GOT3 (cell line): ENCODE measurements at places on chromosomes 2 and 18.

DNA sequence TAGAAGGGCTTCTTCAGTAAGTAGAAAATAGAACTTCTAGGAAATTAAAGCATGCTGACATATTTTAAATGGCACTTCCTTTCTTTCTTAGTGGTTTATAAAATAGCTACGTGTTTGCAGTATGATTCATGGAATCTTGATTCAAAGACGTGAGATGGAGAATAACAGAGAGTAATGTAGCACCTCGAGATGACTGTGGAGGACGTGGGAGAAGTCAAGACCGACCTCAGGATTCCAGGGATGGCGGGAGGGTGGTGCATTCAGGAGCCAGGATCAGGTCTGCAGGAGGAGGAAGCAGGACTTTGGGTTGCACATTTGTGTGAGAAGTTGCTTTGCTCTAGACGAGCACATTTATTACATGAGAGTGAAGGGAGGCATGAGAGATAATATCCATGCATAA is 56.0 kb downstream of the DCDC2C start:
- DNase-seq = no peak

DNA sequence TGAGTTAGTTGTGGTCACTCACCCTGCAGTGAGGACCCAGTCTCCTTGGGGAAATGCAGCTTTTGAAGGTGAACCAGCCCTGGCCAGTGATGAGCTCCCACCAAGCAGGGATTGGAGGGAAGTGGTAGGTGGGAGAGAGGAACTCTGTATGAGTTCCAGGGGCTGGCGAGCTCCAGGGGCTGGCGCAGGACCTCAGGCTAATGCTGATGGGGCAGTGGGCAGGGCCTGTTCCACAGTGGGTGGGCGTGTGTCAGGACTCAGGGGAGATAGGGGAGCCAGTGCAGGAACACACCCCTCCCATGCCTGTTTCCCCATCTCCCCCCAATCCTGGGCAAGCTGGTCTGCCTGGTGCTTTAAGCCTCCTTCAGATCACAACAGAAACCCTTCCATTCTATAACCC is 208.4 kb downstream of the DYSF start:
- no peak for DNase-seq

GRCh38 chr2:232102380-232102779 is 140.9 kb downstream of the DIS3L2 start:
- no peak for DNase-seq

GRCh38 chr2:46615555-46615954 is 136.2 kb downstream of the TMEM247 start:
- no peak for DNase-seq

GRCh38 chr2:16166327-16166981 is 226.1 kb downstream of the MYCN start:
- DNase-seq = no peak

- DNase-seq = no peak
These were observed 133.4 kb downstream of the HDAC4 start for GRCh38 chr2:239267288-239267951.
